ENCODE measurements at places on chromosomes 3 and 15.

- DNase-seq = no peak
Measured at GRCh38 chr3:47601281-47601680, 22.6 kb upstream of the CSPG5 start.

- peak; percentile 8 for DNase-seq
Measured at GRCh38 chr3:38029400-38030125, at the start of gene PLCD1. TSS of gene PLCD1 (minus strand) at chr3:38029642. CDS start at chr3:38029539, 103 bp downstream.

DNA sequence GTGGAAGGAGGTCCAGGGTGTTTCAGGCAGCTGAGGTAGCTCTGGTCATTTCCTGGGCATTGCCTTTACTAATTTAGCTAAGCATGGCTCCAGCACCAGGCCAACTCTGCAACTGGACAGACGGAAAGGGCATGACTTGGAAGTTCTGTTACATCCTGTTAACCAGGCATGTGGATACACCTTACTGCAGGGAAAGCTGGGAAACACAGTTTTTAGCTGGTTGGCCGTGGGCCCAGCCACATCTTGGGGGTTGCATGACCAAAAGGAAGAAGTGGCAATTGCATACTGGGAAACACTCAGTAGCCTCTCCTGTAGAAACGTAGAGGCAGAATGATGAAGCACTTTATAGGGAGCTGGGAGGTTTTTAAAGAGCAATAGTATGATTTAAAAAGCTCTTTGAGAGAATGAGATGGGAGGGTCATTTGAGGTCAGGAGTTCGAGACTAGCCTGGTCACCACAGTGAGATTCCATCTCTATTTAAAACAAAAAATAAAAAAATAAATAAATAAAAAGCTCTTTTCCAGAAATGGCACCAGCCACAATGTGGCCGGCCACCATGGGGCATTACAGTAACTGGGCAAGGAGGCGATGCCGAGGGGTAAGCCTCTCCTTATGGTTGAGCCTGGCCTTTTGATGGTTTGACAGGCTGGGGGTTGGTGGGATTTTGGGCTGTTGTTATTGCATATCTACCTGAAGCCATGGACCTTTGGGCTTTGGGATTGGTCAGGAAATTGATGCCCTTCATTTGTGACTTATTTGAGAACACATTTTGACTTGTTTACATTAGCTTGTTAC lies 28.6 kb downstream of the TRAK1 start:
- DNase-seq = no peak

GRCh38 chr3:195035345-195036202 lies 235.4 kb downstream of the XXYLT1 start:
- DNase-seq = no peak

- no peak for DNase-seq
Measured at GRCh38 chr3:156307704-156308103, 187.3 kb downstream of the KCNAB1 start.
